Stimulated activated CD8-positive, alpha-beta memory T cell treated with anti-CD3 and anti-CD28 coated beads, Interleukin-12 subunit alpha, Interleukin-12 subunit beta, amount 100 ng/mL, for 4 hours (primary cell): ENCODE measurements at places on chromosomes 5 and 9.

GRCh38 chr5:135438636-135439221, 8.4 kb downstream of the DCANP1 start:
- no peak for DNase-seq

GRCh38 chr9:98201102-98201501, 8.7 kb upstream of the CORO2A start:
- no peak for DNase-seq

DNA sequence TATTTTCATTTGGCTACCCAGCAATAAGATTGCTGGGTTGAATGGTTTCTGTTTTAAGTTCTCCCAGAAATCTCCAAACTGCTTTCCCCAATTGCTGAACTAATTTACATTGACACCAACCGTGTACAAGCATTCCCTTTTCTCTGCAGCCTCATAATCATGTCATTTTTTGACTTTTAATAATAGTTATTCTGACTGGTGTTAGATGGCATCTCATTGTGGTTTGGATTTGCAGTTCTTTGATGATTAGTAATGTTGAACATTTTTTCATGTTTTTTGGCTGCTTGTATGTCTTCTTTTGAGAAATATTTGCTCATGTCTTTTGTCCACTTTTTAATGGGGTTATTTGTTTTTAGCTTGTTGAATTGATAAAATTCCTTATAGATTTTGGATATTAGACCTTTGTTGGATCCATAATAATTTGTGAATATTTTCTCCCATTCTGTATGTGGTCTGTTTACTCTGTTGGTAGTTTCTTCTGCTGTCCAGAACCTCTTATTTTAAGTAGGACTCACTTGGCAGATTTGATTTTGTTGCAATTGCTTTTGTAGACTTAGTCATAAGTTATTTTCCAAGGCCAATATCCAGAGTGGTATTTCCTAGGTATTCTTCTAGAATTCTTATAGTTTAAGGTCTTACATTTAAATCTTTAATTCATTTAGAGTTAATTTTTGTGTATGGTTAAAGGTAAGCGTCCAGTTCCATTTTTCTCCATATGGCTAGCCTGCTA, 793.7 kb downstream of the BRINP1 start:
- no peak for DNase-seq

DNA sequence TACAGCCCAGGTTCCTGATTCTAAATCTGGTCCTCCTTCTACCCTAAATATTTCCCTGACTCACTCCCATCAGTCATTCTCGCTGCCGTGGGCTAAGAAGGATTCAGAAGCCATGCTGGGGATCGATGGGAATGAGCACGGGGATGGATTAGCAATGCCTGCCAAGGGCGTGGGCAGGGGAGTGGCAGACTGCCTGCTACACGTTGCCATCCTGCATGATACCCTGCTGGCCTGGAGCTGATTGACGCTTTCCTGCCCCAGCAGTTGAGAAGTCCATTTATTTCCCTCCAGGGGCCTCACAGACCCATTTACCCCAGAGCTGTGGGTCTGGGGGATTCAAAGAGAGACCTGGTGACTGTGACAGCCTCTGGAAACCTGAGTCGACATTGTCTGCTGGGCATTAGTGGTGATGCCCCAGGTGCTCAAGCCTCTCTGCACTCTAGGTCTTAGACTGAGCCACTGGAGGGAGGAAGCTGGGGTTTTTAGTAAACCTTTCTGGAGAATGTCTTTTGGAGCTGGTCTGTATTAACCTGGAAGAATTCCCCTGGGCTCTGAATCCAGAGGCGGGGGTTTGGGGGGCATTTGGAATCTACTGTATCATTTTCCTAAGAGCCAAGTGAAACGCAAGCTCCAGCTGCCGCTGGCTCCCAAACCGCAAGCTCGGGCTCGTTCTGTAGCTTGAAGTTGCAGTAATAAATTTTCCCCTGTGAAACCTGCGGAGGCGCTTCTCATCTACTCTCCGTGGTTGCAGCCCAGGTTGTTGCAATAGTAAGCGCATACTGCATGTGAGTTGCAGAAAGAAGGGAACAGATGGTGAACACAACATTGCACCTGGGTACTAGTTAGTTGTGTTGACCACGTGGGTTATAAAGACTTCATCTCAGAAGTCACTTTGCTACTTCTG, 76.3 kb upstream of the RAPGEF1 start:
- DNase-seq, result no peak

- no peak for DNase-seq
These were observed 2.1 kb downstream of the MAP3K1 start for GRCh38 chr5:56817263-56818014.

DNA sequence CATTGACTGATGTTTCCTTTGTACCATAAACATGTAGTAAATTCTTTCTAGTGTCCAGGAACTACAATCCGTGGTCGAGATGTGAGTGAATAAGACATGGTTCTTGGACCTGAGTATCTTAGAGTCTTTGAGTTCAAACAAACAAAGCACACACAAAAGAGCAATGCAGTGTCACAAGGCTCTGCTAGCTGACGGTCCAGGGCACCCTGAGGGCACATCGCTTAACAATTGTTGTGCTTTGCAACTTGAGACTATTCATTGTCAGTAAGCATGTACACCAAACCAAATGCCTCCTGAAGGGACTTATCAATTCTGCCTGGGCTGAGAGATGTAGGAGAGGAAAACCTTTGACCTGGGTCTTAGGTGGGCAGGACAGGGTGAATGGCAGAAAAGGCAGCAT, 84.8 kb downstream of the CAMK4 start:
- no peak for DNase-seq

DNA sequence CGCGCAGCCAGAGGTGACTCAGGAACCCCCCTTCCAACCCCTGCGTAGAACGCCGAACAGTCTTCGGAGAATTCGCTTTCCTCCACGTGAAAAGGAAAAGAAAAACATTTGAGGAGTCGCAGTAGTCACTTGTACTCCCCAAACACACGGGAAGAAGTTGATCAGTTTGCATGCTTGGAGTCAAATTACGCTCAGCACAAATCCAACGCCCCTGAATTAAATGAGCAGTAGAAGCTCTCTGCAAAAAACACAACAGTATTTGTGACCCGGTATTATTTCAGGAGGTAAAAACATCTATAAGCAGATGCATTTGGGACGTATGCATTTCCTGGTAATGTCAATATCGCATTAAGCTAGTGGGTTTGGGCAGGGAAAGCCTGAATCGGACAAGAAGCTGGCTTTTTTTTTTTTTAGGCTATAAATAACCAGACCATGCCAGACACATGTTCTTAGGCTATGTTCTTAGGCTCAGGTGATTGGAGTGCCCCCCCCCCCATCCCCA, 854 bp upstream of the ARL15 start:
- no peak for DNase-seq

DNA sequence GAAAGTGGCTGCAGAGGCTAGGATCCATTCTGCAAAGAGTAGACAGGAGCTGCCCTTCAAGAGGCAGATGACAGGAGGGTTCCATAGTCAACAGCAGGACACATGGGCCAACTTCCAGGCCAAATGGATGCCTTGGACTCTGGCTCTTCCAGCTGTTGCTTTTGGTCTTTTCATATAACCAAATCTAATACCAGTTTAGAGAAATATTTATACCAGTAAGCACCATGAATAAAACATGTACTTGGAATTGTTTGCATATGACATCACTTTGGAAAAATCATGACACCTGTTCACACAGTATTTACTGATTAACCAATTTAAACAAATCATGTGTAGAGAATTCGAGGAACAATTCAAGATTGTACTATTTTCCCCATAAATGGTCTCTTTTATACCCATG, 481.3 kb downstream of the DMRT2 start:
- DNase-seq, result no peak

- DNase-seq, result no peak
These were observed 473.4 kb downstream of the NTRK2 start for GRCh38 chr9:85142968-85143367.
